ENCODE measurements at places on chromosomes 6 and 20.

- H3K27me3 ChIP-seq = no peaks in the 10 kb centered on the region
- no peaks in the 10 kb centered on the region for H3K36me3 ChIP-seq
- DNase-seq = no peak
- no peak overlapping the region for H3K4me3 ChIP-seq
- no peak overlapping the region for H3K27ac ChIP-seq
Measured at GRCh38 chr6:137424251-137424650, 69.9 kb downstream of the OLIG3 start.

DNA sequence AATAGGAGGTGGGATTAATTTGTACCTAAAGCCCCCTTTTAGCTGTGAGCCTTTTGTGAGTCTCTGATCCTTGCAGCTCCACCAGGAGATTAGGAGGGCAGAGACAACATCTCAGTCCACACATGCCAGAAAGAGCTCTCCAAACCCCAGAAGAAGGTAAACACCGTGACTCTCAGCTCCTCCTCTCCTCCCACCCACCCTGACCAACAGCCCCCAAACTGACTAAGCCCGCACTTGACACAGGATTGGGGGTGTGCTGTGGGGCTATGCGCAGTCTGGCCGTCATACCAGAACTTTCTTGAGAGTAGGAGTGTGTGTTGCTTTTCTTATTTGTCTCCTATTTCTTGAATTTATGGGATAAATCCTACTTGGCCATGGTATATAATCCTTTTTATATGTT lies 164.7 kb upstream of the SNX9 start:
- no peak overlapping the region for H3K4me3 ChIP-seq
- no peaks in the 10 kb centered on the region for H3K27me3 ChIP-seq
- no peaks in the 10 kb centered on the region for H3K4me1 ChIP-seq
- no peak for DNase-seq
- no peaks in the 10 kb centered on the region for H3K36me3 ChIP-seq

DNA sequence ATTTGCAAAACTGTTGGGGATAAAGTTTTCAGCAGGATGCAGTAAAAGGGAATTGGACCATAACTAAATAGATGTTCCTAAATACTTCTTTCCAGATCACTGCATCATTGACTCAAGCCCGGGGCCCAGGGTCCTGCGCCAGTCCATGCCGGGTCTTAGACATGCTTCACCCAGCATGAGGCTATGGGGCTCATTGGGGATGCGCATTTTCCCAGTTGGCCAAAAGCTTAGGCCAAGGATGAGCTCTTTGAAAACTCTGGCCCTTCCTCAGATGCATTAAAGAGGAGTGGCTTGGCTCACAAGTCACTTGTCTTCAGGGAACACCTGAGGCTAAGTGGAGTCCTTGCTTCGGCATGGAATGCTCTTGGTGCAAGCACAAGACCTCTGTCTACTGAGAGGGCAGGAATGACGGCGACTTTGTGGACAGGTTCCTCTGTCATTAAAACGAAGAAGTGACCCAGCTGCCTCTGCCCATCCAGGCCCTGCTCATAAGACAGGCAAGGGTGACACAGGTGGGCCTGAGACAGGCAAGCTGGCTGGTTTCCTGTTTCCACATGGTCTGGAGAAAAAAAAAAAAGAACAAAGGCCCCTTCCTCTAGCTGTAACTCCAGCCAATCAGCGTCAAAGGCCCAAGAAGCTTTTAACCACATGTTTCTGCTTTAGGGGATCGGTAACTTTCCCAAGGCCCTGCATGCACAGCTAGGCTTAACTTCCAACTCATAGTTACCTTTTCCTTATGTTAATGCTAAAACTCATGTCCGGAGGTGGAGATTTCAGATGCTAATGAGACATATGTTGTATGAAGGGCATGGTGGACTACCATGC lies 81.4 kb upstream of the CDH4 start:
- H3K27me3 ChIP-seq = peaks cover 2% of the 10 kb centered on the region
- no peak for DNase-seq
- H3K4me1 ChIP-seq = no peaks in the 10 kb centered on the region

DNA sequence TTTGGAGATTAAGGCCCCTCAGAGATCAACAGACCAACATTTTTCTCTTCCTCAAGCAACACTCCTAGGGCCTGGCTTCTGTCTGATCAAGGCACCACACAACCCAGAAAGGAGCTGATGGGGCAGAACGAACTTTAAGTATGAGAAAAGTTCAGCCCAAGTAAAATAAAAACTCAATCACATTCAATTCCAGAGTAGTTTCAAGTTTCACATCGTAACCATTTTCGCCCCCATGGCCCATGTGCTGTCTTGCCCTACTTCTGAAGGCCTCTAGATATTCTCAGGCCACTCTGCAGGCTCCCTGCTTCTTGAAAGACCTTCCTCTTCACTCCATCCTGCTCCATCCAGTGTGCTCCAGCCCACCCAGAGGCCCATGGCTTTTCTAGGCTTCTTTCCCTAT lies 4.2 kb downstream of the IL17A start:
- H3K36me3 ChIP-seq = no peaks in the 10 kb centered on the region
- H3K4me1 ChIP-seq = no peaks in the 10 kb centered on the region
- H3K27ac ChIP-seq = no peak overlapping the region
- no peak overlapping the region for H3K4me3 ChIP-seq

DNA sequence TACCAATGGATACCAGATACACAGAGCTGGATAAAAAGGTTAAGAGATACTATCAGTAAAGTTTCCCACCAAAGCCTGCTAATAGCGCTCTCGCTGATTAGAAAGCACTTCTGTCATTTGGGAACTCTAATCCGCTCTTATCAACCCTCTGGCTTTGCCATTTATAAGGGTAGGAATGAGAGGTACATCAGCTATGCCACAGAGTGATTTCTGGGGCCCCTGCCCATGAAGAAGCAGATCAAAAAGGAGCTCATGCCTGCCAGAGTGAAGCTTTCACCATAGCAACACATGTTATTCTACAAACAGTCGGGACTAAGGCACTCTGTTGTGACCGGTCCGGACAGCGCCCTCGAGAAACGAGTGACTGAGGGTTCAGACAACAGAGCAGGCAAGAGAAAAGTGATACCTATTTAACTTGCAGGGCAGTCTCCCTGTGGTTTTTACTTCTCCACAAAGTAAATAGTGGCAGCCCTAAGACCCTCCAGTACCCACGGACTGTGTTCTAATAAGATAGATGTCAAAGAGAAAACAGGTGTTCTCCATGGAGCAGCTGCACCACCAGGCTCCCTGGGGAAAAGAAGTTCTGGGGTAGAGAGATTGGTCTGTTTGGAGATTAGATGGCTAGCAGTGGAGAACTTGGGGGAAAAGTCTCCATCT lies 5.6 kb downstream of the TRAM2 start:
- DNase-seq = no peak
- H3K4me3 ChIP-seq = no peak overlapping the region
- H3K27me3 ChIP-seq = no peaks in the 10 kb centered on the region
- H3K36me3 ChIP-seq = 0 out of 2 replicates have a peak, but pooled peaks cover 2% of the 10 kb centered on the region

DNA sequence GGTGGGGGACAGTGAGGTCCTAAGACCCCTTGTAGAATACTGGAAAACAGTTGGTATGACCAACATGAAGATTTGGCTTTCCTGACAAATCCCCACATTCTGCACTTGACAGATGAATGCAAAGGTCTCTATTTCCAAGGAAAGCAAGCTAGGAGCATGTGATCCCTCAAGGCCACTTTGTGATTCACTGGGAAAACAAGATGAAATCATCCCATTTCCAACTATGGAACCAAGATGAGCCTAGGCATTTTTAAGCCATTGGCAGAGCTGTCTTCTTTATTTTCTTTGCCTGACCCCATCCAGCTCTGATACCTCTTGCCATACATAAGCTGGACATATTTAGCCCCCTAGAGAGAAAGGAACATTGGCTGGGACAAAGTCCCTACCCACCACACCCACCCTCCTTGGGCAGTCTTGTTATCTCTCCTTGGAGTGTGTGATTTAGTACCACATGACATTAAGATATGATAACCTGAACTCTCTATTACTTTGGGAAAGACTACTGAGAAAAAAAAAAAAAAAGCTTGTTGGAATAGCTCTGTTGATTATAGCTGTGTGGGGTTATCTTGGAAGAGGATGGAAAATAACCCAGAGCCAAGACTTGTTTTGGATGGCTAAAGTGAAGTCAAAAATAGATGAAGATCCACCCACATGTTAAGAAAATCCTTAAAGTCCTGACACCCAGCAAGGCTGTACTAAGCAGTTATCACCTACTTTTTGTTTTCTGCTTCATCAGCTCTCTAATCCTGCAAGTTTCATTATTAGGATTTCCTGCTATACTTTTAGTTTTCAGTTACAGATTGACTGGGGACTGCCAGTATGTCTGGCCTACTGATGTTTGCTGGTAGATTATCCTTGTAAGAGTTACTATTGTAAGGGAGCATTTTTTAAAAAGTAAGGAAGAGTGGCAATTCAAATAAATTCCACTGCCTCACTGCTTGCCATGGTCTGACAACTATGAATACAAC lies 90.1 kb upstream of the PREP start:
- H3K27ac ChIP-seq = no peak overlapping the region
- H3K4me3 ChIP-seq = no peak overlapping the region
- H3K27me3 ChIP-seq = no peaks in the 10 kb centered on the region
- no peak for DNase-seq
- H3K4me1 ChIP-seq = peaks cover 9% of the 10 kb centered on the region

GRCh38 chr6:8014947-8015346 lies 49.2 kb downstream of the BLOC1S5 start:
- H3K27me3 ChIP-seq = no peaks in the 10 kb centered on the region
- no peaks in the 10 kb centered on the region for H3K4me1 ChIP-seq
- H3K4me3 ChIP-seq = no peak overlapping the region
- no peaks in the 10 kb centered on the region for H3K36me3 ChIP-seq
- no peak overlapping the region for H3K27ac ChIP-seq

DNA sequence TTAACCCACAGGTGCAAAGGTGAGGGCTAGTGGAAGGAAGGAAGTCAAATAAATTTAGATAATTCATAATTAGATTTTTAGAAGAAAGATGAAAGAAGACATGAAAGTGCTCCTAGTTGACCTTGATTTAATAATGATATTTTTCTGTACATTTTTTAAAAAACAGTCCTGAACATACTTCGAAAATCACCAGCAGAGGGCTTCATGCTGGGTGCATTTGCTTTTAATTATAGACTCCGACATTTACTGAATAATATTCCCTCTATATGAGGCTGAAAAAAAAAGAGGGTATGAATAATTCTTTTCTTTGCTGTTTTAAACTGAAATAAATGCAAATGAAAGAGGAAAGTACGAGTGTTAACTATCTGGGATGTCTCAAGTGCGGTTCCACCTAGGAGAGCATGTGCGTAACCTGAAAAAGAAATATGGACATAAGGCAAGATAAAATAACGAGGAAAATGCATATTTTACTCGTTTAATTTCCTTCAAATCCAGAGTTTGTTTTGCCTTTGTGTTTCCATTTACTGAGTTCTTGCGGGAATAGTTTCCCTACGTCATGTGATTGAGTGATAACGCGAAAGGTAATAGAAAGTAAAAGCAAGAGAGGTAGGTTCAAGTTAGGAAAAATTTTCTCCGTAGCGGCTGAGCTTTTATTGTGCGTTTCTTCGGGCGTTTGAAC lies 3.1 kb upstream of the TFAP2B start:
- H3K36me3 ChIP-seq = no peaks in the 10 kb centered on the region
- H3K4me3 ChIP-seq = peak overlapping the region; percentile 59
- peak; percentile 8 for DNase-seq

DNA sequence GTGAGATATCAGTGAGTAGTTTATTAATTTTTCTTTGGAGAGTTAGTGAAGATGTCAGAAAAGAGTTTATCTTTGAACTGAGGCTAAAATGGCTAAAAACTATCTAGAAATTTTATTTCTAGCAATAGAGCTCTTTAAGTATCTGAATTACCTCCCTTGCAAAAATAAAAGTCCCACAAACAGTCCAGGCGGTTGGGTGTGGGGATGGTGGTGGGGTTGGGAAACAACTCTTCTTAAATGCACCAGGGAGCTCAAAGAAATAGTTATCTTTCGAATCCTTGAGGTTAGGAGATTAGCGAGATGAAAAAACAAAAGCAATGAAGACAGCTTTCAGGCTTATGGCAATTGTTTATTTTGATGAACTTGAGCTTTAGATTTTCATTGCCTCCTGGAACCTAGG lies 1299.1 kb upstream of the ADGRB3 start:
- no peak overlapping the region for H3K27ac ChIP-seq
- no peak for DNase-seq
- H3K36me3 ChIP-seq = no peaks in the 10 kb centered on the region
- no peak overlapping the region for H3K4me3 ChIP-seq
- H3K27me3 ChIP-seq = no peaks in the 10 kb centered on the region

DNA sequence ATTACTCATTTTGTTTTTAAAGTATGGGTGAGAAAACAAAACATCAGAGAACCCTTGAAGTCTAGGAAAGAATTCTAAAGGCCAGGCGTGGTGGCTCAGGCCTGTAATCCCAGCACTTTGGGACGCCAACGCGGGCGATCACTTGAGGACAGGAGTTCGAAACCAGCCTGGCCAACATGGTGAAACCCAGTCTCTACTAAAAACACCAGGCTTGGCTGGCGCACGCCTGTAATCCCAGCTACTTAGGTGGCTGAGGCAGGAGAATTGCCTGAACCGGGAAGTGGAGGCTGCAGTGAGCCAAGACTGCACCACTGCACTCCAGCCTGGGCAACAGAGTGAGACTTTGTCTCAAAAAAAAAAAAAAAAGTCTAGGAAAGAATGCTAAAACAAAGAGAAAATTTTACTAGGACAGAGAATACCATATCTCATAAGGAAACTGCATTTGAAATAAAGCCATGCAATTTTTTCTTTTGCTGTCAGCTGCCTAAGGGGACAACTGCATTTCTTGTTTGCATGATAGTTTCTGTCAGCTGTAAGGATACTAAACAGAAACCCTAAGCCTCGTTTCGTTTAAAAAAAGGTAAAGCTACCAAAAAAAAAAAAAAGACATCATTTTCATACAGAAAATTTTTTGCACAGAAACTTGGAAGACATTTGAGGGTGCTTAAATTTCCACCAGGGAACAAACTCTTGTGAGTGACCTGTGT lies 32.1 kb downstream of the SMLR1 start:
- peaks cover 4% of the 10 kb centered on the region for H3K36me3 ChIP-seq
- no peaks in the 10 kb centered on the region for H3K27me3 ChIP-seq
- H3K27ac ChIP-seq = no peak overlapping the region
- no peak for DNase-seq
- H3K4me1 ChIP-seq = 0 out of 2 replicates have a peak, but pooled peaks cover 3% of the 10 kb centered on the region

DNA sequence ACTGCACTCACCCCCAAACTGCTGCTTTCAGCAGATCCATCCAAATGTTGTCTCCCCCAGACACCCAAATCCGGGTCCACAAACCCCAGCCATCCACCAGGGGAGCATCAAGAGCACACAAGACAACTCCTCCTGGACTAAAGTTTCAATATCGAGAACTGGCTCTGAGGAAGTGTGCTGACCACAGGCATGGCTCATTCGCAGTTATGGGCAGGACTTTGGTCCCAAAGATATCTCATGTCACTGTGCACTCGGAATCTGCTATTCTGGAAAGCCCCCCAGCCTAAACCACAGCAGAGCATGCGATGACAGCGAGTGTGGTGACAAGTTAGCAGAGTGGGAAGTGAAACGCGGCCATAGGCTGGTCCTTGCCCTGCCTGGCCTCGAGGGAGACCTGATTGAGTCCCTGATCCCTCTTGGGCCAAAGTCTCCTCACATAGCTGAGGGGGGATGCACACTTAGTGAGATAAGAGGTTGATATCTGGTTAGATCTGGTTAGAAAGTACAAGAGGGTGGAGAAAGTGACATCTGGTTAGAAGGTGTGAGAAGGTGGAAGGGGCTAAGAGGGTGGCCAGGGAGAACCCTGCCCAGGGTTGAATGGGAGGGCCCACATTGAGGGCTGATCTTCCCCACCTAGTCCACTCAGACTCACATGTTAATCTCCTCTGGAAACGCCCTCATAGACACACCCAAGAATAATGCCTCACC lies 149.7 kb downstream of the MRPL14 start:
- no peak for DNase-seq
- H3K36me3 ChIP-seq = no peaks in the 10 kb centered on the region
- no peak overlapping the region for H3K4me3 ChIP-seq
